ENCODE measurements at places on chromosomes 7 and 10.
A peak's percentile ranks its signal among the peaks of the same experiment; 100 is the strongest.

DNA sequence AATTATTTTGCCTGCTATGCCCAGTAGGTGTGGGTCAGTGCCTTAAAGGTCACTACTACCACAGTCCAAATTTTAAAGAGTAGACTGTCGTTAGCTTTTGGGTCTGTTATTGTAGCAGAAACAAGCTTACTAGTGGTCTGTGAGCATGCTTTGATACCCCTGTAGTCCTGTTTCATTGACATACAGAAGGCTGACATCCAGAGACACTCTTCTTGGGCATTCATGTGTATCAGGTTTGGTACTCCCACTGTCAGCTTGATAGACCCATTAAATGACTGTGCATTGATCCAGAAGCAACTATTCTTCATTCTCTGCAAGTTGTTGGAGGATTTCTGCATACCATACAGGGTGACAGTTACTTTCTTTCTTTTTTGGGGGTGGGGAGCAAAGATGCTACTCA lies 884.4 kb upstream of the CELF2 start:
- no peak for DNase-seq

DNA sequence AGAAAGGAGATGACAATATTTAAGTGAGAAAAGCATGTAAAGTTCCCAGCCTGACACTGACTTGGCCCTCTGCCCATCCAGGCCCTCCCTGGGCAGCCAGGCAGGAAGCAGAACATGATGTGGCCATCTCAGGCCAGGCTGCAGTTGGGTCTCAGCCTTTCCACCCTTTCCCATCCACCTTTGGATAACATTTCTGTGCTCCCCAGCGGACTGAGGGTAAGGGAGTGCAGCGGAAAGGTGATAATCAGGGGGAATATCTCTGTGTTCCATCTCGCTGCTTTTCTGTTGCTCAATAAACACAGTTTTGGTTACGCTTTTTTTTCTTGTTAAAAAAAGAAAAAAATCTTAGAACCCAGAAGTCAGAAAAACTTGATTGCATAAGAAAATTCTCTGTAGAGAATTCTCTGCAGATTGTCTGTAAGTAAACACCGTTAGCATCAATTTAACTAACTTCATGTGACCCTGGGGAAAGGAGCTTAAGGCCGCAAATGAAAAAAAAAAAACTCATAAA lies 37.2 kb upstream of the TARP start:
- DNase-seq: no peak

DNA sequence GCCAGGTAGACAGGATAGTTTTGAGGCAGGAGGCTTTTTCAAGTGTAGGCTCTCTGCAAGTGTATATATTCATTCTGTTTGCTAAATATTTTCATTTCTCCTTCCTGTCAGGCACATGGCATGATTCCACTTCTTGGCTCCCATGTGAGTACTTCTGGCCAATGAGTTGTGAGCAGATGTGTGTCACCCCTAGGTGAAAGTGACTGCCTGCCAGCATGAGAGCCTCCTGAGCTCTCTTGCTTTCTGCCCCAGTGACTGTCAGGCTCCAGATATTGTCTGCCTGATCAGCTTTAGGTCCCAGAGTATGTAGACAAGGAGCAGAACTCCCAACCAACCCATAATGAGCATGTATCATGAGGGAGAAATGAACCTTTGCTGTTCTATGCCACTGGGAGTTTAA lies 257.6 kb upstream of the NPY start:
- DNase-seq: no peak

DNA sequence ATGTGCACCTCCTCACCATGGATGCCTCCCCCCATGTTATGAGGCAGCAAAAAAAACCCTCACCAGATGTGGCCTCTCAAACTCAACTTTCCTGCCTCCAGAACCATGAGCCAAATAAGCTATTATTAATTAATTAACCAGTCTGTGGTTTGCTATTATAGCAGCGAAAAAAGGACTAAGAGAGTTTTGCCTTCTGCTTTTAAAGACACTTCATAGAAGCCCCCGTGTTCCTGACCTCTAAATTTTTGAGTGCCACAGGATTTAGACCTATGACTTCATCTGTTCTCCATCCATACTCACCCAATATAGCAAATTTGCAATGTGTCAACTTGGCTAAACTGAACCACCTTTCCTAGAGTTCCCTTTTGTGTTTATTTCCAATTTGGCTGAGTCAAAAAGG lies 9.2 kb upstream of the SEMA3E start:
- no peak for DNase-seq

GRCh38 chr7:20862554-20862953 lies 75.9 kb upstream of the SP8 start:
- no peak for DNase-seq

DNA sequence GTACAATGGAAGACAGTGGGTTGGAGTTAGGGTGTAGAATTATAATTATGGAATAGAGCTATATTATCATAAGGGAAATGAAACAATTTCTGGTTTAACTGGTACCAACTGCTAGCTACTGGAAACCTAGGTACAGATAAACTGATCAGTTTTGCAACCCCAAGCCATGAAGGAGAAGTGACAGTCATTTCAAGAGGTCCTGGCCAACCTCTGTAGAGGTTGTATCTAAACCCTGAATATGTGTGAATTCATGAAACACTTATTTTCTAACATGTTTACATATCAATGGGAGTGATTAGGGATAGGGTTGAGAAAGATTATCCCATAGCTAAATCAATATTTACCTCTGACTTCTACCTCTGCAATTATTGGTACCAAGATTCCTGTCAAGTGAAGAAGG lies 29.9 kb upstream of the CC2D2B start:
- no peak for DNase-seq

DNA sequence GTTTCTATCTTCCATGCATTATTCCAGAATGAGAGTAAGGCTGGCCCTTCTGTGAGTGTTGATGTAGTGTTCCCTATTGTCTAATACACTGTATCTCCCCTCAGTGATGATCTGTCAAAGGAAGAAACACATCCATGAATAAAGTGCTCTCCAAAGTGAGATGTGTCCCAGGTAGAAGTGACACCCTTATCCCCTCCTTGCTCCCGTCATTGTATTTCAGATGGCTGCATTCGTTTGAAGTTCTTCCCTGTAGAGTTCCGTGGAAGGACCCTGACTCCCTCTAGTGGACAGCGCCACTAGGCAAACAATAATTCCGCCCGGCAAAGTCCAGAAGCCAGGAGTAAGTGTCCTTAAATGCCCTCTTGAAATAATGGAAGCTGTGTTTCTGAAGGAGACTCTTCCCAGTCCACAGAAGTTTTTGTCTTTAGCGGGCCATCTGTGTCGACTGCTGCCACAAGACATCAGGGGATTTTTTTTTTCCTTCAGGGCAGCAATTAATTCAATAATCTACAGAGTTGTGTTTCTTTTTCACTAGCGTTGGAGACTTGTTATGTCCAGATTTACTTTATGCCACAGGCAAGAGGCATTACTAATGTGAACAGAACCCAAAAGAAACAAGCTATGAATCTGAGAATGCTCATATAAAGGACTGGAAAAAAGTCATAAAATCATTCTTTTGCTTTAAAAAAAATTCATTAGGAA lies 64.6 kb downstream of the THNSL1 start:
- peak; percentile 92 for DNase-seq

GRCh38 chr7:158567153-158567603 lies 20.4 kb downstream of the PTPRN2 start:
- no peak for DNase-seq

DNA sequence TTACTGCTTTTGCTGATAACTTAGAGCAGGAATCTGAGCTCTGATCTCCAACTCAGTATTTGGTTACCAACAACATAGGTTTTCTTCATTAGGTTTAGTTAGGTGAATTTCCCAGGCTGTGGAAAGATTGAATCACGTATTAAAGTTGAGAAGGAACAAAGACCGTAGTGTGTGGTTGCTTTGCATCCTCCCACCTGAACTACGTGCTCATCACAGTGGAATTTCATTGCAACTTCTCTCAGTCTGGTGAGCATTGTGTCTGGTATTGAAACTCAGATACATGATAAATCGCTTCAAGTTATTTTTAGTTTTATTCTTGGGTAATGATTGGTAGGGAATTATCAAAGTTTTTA lies 139.4 kb upstream of the AKR1E2 start:
- peak; percentile 68 for DNase-seq

DNA sequence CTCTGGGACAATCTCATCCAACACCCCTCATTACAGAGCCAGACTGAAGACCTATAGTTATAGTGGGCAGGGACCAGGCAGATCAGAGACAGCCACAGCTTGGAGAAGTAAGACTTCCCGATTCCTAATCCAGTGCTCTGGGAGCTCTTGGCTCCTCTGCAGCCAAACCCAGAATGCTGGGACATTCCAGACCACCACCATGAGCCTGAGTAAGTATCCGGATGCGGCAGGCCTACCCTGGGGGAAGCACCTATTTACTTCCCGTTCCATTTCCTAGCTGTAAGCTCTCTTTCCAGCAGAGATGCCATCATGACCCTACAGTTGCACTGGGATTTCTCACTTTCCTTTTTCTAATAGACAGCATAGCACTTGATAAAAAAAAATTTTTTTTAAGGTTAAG lies 16.4 kb downstream of the HIP1 start:
- DNase-seq: no peak

DNA sequence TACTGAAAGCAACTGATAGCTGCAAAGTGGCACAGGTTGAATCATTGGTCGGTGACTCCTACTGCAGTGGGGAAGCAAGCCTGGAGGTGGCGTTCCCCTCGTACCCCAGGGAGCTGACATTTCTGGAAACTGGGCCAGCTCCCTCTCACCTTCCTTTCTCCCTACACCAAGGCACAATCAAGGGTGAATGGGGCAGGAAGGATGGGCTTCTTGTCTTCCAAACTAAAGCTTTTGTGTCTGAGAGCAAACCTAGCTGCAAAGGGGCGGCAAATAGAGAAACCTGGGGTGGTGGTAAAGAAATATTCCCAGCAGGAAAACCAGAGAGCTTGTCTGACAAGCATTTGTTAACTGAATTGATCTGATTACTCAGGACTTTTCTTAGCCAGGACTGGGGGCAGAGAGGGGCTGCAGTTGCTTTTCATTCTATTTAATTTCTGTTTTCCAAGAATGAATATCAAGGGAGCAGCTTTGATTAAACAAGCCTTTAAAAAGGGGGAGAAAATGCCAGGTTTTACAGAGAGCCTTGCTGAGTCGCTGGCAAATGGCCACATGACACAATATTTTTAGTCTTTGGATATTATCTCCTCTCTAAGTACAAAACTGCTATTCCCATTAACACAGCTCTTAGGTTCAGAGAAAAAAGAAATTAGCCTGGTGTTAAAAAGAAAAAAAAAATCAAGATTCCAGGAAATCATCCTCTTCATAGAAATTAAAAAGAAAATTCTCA lies 27.8 kb downstream of the CDHR3 start:
- DNase-seq: peak; percentile 65

DNA sequence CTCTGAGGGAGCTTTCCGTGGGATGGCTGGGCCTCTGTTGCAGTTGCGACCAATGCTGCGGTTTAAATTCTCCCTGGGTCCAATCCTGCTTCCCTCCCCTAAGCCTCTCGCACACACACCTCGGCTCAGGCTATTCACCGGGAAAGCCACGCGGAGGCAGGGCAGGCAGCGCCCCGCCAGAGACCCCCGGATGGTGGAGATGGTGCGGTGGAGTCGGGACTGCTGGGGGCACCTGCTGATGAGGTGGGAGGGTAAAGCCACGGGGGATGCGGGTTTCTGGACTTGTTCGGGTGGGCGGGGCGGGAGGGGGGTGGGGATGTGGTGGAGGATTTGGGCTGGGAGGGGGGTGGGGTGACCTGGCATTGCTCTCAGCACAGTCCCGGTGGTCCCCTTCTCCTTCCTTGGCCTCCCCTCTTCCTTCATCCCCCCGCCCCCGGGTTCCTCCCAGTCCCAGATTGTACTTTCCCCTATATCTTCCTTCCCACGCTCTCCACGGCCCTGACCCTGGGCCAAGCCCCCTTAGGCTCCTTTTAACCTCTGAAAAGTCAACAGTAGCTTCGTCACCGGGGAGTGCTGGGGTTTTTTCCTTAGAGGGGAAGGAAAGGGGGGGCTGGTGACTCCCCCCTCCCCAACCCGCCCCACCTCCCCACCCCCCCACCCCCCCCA lies 16.4 kb downstream of the UNCX start:
- DNase-seq: no peak

GRCh38 chr7:16708980-16709379 lies 44.6 kb upstream of the TSPAN13 start:
- peak; percentile 88 for DNase-seq

- no peak for DNase-seq
Measured at GRCh38 chr10:26863351-26864076, 2.8 kb upstream of the ABI1 start.

- no peak for DNase-seq
Measured at GRCh38 chr7:110831419-110831818, 259.5 kb upstream of the LRRN3 start.

DNA sequence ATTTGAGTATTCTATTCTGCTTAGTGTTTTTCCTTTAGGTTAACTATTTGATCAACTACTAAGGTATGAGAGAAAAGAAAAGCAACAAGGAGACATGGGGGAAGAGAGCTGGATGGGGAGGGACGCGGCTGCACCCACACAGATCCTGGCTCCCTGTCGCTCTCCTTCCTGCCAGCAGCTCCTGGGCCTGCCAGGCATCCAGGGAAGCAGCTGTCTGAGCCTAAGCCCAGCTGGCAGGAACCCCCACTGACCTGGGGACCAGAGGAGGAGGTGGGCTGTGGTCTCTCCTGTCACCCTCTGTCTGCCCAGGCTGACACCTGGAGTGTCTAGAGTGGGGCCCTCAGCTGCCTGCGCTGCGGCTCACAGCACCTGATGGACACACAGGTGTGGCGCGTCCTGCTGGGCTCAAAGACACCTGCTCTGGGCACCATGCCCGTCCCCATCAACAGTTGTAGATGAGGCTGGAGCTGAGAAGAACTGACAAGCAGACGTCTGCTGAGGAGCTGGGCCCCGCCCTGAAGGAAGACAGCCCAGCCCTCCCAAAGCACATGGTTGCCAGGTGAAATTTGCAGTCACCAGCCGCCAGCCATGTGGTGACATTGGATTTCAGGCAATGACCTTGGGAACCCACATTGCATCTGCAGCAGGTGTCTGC lies 207.9 kb downstream of the PLXNA4 start:
- DNase-seq: no peak

DNA sequence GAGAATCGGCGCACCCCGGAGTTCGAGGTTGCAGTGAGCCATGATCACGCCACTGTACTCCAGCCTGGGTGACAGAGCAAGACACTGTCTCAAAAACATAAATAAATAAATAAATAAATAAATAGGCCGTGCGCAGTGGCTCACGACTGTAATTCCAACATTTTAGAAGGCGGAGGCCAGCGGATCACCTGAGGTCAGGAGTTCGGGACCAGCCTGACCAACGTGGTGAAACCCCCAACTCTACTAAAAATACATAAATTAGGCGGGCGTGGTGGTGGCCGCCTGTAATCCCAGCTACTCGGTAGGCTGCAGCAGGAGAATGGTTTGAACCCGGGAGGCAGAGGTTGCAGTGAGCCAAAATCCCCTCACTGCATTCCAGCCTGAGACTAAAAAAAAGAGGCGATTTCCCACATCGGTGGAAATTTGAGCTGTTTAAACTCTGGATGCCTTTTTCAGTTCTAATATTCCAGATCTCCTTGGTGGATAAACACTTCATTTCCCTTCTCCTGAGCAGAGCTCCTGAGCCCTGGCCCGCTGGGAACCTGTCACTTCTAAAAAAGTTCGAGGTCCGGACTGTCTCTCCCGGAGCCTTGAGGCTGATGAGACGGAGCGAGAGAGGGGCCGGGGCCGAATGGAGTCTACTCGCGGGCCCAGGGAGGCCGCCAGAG lies 2.0 kb upstream of the NFKB2 start:
- DNase-seq: no peak

Measured in fibroblast of the aortic adventitia (primary cell).